ENCODE measurements at places on chromosomes 3 and 15. TPM values are rescaled to one million over a fixed set of nuclear protein-coding genes. Genes with fewer than 3 reads are reported as not detected.

GRCh38 chr15:67769497-67770357 is 55.6 kb upstream of the SKOR1 start:
- DNase-seq, result no peak

GRCh38 chr15:60875681-60876080 is 353.4 kb downstream of the RORA start:
- no peak for DNase-seq

DNA sequence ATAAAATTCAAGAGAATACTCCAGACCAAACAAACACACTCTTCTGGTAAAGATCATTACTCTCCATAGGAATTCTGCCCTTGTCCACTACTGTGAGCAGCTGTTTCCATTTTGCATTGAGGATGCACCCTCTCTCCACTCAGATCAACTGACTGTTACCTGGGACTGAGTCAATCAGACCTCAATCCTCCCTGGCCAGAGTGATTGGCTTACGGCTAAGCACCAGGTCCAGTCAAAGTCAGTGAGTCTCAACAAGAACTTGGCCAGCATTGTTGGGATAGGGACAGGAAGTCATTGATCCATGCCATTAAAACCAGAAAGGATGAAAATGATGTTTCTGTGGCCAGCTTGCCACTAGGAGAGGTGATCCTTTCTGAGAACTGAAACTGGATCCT is 79.7 kb downstream of the WNT5A start:
- DNase-seq, result no peak

- DNase-seq, result no peak
Observed at GRCh38 chr15:89370120-89370977, 35.7 kb upstream of the POLG start.

GRCh38 chr3:162376761-162377160 is 880.2 kb downstream of the OTOL1 start:
- no peak for DNase-seq

- no peak for DNase-seq
Observed at GRCh38 chr3:51075221-51075775, 309.8 kb upstream of the MANF start.

DNA sequence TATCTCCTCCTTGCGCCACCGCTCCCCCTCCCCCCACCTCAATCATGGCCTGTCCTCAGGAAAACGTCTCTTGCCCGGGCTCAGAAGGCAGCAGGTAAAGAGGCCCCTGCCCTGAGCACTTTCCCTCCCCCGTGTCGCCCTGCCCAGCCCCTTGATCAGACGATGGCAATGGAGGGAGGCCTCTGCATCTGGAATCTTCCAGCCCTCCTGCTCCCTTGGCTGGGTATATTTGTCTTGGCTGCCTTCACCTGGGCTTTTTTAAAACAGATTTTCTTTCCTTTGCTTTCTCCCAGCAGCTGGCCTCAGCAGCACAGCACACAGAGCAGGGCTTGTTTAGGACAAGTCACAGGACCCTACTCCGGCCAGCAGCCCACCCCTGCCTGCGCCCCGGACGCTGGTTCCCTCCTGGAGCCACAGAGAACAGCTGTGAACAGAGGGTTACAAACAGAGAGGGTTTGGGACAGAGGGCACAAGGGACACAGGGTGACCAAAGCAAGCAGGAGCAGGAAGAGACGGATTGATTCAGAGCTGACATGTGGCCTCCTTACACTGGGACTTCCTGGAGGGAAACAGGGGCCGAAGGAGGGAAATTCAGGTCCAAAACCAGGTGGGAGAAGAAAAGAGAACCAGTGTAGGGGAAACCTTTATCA is 78.7 kb downstream of the ISG20 start:
- DNase-seq, result no peak

DNA sequence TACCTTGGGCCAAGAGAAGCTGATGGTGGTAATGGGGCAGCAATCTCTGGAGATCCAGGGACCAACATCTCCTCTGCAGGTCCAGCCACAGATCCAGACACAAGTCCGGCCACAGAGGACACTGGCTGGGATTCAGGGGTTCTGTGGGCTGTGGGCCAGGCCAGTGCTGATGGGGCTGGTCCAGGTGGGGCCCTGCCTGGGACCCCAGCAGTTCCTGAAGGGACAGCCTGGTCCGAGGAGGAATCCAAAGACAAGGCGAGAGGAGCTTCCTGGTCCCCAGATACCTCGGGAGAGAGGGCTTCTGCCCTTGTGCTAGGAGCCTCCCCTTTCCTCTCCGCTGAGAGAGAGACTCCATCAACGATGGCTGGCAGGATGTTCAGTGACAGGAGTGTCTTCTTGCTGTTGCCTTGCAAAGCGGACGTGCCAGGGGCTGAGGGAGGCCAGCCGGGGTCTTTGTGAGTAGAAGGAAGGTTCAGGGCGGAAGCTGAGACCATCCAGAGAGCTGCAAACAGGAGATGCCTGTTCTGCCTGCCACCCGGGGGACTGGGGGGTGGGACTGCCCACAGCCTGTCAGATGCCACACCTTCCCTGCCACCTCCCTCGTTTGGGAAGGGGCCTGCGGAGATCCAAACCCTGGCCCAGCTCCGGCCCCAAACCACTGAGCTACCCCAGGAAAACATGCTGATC is 24.5 kb upstream of the GOLGA6C start:
- no peak for DNase-seq

- DNase-seq, result no peak
Observed at GRCh38 chr15:56877255-56877970, 41.0 kb upstream of the TCF12 start.

GRCh38 chr3:113802795-113803455 is 35.7 kb upstream of the GRAMD1C start:
- no peak for DNase-seq

GRCh38 chr15:39752991-39753390 is 29.6 kb downstream of the FSIP1 start:
- DNase-seq, result no peak

- no peak for DNase-seq
Observed at GRCh38 chr15:51697163-51697562, 15.9 kb downstream of the SCG3 start.

DNA sequence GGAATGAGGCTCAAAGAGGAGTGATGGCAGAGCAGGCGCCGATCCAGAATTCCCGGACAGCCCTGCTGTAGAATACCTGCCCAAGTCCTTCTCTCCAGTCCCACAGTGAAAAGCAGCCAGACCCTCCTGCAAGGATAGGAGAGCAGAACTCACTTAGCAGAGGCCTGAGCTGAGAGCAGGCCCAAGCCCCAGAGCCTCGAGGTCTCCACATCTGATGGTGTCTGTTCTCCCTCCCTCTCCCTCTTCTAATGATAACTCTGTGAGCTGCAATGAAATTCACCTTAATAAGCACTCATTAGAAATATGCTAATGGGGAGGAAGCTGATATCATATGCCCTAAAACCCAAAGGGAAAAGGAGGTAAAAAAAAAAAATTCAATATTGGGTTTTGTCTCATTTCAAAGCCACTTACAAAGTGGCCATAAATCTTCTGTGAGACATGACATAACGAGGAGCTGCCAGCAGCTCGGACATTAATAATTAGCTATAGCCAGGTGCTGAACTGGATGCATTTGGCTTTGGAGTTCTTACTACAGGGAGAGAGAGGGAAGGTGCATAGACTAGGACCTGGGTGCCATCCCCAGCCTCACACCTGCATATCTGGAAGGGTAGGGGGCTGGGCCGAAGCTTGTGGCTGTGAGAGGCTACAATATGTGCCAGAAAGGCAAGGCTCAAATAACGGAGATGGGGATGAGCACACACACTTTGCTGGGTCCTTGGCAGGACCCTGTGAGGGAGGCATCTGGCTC is 108.4 kb downstream of the MEGF11 start:
- no peak for DNase-seq

DNA sequence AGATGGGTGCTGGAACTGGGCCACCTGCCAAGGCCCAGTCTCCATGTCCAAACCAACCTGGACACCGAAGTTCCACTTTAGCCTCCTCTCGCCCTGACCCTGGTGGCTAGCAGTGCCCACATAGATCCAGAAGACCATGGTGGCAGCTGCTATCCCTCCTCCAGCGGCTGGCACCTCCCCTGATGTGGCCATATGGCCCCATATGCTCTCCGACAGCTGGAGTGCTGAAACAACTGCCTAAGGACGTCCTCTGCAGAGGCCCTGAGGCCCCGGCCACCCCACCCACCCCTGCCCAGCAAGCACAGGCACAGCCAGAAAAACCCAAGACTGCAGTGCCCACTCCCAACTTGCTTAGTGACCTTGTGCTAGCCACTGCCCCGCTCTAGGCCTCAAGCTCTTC is 182.3 kb upstream of the LINGO1 start:
- no peak for DNase-seq

GRCh38 chr3:47324278-47324865 is 41.6 kb downstream of the KLHL18 start:
- peak; percentile 67 for DNase-seq

DNA sequence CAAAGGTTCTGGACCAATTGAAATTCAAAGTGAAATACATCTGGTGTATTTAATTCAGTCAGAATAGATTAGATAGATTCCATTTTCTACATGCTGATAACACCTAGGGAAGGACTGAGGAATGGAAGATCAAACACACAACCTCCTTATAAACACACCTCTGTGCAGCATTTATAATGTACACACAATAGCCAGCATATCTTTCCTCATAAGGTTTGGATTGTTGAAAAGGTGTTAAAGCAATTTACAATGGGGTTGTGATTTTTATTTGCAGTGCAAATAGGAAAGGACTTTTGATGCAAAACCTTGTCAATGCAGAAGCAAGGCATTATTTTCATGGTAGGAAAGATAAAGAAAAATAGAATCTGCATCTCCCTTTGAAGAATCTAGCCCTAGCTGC is 448.9 kb upstream of the KCNMB2 start:
- no peak for DNase-seq

DNA sequence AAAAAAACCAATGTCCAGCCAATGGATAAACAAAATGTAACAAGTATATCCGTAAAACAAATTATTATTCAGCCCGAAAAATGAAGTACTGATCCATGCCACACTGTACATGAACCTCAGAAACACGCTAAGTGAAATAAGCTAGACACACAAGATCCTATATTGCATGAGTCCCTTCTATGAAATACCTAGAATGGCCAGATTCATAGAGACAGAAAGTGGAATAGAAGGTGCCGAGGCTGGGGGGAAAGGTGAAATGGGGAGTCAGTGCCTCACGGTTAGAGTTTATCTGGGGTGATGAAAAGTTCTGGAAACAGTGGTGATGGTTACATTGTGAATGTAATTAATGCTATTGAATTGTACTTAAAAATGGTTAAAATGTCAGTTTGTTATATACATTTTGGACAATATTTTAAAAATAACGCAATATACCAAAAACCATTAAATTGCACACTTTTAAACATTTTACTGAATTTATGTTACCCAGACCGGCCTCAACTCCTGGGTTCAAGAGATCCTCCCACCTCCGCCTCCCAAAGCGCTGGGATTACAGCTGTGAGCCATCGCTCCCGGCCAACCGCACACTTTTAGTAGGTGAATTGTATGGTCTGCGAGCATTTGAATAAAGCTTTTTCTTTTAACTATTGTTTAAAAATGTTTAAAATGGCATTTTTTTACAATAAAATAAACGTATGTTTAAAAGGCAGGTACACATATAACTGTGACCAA is 2.1 kb downstream of the RNF168 start:
- peak; percentile 20 for DNase-seq

- peak; percentile 33 for DNase-seq
Observed at GRCh38 chr3:13879102-13879945, 547 bp downstream of the WNT7A start.

DNA sequence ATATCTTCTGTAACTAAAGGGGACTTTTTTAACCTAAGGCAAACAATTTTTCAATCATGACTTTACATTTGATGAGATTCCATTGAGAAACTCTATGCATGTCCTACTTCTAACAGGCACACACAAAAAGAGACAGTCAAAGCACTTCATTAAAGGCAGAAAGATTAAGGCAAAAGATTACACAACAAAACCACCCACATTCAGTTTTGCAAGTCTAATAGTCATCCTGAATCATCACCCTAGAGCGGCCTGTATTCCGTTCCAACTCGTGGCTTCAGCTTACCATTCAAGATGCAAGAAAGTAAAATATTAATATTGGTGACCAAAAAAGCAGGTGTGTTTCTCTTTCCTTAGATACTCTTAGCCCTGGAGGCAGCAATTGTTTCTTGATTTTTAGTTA is 205.9 kb downstream of the P3H2 start:
- no peak for DNase-seq

- DNase-seq, result no peak
Observed at GRCh38 chr15:32669896-32670611, 28.5 kb downstream of the SCG5 start.

GRCh38 chr3:109188741-109189140 is 52.2 kb downstream of the C3orf85 start:
- no peak for DNase-seq

DNA sequence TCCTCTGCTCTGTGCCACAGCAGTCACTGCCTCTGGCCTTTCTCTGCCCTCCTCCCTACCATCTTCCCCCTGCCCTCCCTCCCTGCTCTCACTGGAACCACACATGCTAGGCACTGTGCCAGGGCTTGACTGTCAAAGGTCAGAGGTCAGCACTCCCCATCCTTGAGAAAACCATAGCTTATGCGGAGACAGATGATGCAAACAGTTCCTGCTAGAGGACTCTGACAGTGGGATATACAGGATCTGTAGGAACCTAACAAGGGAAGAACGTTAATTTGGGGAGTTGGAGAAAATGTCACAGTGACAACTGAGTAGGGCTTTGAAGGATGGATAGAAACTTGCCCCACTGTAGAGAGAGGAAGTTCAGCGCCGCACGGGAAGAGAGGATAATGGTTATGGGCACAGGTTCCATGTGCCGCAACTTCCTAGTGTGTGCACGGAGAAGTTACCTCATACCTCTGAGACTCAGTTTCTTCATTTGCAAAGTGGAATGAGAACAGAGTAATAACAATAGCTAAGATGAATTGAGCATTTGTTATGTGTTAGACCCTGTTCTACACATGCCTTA is 29.3 kb upstream of the XYLB start:
- DNase-seq, result no peak

DNA sequence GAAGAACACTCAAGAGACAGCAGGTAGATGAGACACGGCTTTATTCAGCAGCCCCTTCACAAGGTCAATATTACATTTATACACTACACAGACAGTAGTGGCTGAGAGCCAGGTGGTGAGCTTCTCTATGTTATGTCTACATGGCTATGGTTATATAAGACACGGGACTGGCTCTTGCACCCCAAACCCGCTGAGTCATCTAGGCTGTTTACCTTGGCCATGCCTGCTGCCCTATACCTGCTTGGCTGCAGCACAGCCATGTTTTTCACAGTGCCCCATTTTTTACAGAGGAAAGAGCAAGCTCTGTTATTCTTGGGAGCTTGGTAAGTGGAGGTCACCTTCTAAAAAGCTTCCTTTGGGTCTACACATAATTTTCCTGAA is 231.6 kb downstream of the IGSF11 start:
- no peak for DNase-seq

- no peak for DNase-seq
Observed at GRCh38 chr15:38154837-38155236, 97.8 kb upstream of the SPRED1 start.

Gene CHRNA7
- not detected for total RNA-seq

Gene CCR8
- total RNA-seq, result 1.9 TPM

Gene KCNMB3
- 0.60 TPM for total RNA-seq

Gene GXYLT2
- not detected for total RNA-seq

Gene LRRFIP2
- total RNA-seq, result 30.1 TPM

Gene GP5
- total RNA-seq, result 1.1 TPM

Gene CASR
- not detected for total RNA-seq

Gene GOLGA8O
- total RNA-seq, result 5.0 TPM

Gene CPEB1
- total RNA-seq, result not detected

Gene BNIP2
- 75.2 TPM for total RNA-seq

Gene PPP1R14D
- total RNA-seq, result not detected

Gene CEP63
- total RNA-seq, result 25.4 TPM

Gene OXSR1
- total RNA-seq, result 57.3 TPM

Gene SHC4
- 0.30 TPM for total RNA-seq

Gene SAMD7
- not detected for total RNA-seq

Gene GHRL
- total RNA-seq, result 0.56 TPM

All from activated CD4-positive, alpha-beta T cell treated with anti-CD3 and anti-CD28 coated beads, Interleukin-2, amount 10 ng/mL, durations not matched to agents 7 days and 5 days (primary cell).